Kidney tubule cell (primary cell): ENCODE measurements at places on chromosomes 16 and 17.

DNA sequence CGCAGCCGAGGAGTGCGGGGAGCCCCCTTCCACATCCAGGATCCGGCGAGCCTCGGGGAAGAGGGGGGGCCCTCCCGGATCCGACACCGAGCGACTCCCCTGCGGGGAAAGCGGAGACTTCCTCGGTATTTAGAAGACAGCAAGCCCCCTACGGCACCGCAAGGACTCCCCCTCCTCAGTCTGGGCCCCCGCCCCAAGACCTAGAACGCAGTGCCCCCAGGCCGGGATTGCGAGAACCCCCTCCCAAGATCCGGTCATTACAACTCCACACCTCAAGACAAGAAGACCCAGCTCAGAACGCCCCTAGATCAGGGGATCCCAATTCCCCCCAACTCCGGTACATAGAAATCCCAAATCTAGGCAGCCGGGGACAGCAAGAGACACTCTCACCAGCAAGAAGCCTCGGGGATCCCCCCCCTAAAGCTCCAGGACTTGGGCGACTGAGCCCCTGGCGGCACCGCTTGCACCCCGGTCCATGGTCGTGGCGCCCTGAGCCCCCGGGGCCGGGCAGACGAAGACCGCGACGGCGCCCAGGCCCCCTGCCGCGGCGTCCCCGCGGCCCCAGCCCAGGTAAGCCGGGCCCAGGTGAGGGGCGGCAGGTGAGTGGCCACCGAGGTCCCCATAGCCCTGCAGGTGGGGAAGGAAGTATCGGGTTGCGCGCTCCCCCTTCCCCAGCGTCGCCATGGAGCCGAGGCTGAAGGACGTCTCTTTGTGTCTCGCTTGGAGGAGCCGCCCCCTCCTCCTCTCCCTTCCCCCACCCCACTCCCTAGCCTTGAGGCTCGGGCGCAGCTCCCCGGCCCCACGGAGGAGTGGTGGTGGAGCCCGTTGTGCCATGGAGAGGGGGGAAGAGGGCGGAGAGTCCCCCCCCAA lies 641 bp downstream of the SBK1 start:
- DNase-seq: peak; percentile 16

DNA sequence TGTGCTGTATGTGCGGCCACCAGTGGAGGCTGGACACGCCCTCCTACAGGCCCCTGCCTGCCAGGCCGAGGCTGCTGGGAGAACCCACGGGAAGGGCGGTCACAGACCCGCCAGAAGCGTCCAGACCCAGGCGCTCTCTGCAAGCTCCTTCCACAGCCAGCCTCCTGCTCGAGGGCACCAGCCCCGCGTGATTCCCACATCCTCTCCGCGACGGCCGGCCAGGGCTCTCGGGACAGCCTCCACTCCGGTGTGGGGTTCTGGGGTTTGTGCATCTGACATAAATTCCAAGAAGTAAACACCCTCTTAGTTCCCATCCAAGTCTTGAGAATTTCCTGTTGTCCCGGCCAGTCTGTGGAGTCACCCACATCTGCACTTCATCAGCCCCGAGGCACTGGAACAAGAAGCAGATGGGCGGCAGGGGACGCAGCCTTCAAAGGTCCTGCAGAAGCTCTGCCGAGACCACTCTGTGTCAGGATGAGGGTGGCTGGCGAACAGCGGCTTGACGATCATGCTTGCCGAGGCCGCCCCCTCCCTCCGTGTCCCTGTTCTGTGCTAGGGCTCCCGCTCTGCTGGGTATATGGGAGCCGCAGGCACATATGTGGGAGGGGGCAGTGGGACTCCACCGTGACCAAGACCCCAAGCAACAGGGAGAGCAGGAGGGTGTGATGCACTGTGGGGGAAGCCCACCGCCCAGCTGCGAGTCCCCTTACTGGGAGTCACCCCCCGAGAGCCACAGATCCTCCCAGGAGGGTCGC lies 2.4 kb upstream of the TMEM204 start:
- no peak for DNase-seq

GRCh38 chr17:65230040-65230439 lies 92.9 kb downstream of the RGS9 start:
- no peak for DNase-seq

DNA sequence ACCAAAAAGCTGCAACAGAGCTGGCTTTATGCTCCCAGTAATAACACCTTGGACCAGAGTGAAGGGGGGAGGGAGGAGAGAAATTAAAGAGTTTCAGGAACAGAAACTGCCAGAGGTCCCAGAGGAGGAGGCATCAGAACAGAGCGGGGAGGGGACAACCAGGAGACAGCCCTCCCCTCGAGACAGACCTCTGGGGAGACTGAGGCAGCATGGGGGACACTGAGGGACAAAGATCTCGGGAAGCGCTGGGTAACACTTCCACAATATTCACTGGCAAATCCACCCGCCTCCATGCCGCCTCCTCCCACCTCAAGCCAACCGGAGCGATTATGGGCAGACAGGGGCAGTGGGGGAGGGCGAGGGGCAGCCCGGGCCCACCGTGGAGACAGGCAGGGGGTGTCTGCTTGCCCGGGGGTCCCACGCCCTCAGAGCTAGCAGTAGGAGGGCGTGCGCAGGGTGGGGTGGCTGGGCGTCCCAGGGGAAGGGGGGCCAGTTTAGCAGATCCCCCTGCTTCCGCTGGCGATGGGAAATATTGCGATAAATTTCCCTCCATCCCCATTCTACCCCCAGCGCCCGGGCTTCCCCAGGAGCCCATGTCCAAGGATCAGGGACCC lies 1.2 kb downstream of the PCGF2 start:
- no peak for DNase-seq

DNA sequence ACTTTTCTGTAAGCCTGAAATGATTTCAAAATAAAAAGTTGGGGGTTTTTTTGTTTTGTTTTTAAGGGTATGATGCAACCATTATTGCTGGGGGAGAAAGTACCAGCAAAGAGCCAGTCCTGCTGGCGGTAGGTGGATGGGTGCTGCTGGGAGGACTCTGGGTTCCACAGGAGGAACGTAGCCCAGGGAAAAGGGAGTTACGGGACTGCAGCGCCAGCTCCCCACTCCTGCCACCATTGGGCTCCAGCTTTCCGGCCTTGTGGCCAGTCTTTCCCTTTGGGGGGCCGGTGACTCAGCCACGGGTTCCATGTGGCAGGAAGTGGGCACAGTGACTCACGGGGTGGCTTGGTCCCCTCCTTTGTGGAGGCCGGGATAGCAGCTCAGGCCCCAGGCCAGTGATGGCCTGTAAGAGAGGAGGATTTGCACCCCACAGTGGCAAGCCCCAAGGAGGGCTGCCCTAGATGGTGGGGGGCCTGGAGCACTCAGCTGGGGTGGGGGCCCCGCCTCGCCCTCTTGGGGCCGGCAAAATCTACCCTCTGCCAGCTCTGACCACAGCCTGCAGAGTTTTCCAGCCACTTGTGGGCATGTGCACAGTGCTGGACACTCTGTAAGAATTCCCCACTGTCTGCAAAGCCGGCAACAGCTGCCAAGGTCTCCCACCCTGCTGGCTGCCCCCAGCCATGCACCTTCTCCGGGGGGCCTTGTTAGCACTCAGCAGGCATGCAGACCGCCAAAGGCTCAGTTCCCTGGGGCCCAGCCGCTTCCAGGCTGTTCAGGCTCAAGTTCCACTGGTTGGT lies 30.4 kb downstream of the SOCS3 start:
- DNase-seq: peak; percentile 48

DNA sequence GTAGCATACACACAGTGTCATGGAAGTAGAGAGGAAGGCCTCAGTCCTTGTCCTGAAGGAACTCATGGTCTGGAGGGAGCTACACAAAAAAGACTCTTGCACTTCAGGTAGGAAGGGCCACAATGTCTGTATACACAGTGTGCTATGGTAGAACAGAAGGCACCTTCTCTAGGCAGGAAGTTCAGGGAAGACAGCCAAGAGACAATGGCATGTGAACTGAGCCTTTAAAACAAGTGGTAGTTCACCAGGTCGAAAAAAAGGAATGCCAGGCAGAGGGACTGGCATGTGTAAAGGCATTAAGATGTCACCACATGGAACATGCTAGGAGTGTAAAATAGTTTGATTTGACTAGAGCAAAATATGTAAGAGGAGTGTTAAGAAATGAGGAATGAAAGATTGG lies 9.7 kb downstream of the GNAO1 start:
- DNase-seq: no peak

GRCh38 chr17:3763777-3764170 lies 37.2 kb downstream of the ITGAE start:
- DNase-seq: no peak

DNA sequence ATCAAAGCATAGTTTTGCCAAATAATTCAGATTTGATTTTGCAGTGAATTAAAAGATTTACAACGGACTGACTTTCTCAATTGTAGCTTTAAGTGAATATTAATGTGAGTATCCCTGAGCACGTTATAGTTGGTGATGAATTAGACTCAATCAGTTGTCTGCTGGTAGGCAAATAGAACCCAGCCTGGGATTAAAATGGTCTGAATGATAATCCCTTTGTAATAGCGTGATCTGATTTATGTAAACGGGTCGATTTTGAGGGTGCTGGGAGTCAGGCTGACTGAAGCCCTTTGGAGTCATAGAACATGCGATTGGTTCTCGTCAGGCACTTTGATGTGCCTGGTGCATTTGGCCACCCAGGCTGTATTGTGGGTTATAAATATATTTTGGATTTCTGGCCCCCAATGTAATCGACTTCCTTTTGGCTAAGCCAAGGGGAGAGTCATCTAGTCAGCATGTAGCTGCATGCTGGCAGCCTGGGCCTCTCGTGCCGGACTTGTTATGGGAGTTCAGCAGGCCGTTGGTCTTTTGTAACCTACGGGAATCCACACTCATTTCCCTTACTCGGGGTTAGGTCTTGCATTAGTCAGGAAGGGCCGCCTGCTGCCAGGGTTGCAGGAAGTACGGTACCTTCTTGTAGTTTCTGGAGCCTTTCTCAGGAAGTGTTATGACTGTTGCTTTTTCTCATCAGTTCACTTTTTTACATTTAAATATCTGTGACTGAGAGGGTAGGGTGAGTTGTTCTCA lies 5.4 kb downstream of the PGS1 start:
- DNase-seq: peak; percentile 75

GRCh38 chr17:52517176-52517575 lies 358.7 kb upstream of the CA10 start:
- no peak for DNase-seq

DNA sequence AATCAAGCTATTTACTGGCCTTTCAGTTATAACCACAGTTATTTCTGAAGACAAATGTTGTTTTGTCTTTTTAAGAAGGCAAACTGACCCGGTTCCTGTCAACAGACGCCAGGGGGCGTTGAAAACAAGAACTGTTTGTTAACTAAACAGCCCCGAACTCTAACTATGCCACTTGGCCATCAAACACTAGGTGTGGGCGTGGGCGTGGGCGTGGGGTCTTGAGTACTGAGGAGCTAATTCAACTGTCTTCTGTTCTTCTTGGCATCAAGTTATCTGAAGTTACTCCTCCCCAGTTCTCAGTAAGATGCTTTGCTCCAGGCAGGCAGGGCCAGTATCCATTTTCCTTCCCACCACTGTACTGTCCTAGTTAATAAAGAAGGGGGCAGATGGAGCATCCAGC lies 63.3 kb upstream of the MTMR4 start:
- peak; percentile 44 for DNase-seq

GRCh38 chr17:68792042-68792685 lies 163.0 kb downstream of the ABCA8 start:
- no peak for DNase-seq

- DNase-seq: peak; percentile 95
These were observed at the start of gene PMFBP1 for GRCh38 chr16:72172105-72173034. TSS of gene PMFBP1 (minus strand) at chr16:72172155. CDS start at chr16:72171208, 947 bp downstream.

GRCh38 chr16:9489835-9490467 lies 398.5 kb downstream of the HAPSTR1 start:
- DNase-seq: peak; percentile 6

DNA sequence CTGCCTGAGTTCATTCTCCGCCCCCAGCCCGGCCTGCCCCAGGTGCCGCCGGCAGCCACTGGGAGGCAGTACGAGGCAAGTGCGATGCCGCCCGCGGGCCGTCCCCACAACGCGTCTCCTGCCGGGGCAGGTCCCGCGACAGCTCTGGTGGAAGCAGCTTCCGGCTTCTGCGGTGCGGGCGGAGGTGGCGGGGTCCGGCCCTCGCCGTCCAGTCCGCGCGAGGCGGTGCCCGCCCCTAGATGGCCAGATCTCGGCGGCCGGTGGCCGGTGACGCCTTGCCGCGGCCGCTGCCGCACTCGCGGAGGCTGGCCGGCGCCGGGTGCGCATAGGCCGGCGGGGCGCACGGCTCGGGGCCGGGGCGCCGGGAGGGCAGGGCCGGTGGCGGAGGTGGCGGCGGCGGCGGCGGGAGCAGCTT lies 1.8 kb downstream of the GJD3 start:
- DNase-seq: peak; percentile 88

- DNase-seq: no peak
These were observed 735.1 kb upstream of the GOT2 start for GRCh38 chr16:59469266-59469665.

- DNase-seq: no peak
These were observed 18.4 kb downstream of the ARHGAP17 start for GRCh38 chr16:24996731-24997130.

DNA sequence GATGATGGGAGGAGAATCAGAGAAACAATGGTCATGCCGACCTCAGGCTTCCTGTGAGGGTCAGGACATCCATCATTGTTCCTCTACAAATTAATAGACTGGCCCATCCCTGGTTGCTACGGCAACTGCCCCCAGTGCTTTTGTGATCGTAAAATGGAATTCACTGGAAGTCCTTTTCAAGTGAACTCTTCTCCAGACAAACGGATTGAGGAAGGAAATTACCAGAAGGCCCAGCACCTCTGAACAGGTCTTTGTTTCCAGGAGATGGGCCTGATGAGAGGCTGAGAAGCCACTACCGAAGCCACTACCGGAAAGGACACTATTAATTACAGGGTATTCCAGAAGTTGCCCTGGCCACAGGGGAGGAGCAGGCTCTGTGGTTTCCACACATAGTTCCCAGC lies 126.0 kb downstream of the MGAT5B start:
- DNase-seq: no peak

DNA sequence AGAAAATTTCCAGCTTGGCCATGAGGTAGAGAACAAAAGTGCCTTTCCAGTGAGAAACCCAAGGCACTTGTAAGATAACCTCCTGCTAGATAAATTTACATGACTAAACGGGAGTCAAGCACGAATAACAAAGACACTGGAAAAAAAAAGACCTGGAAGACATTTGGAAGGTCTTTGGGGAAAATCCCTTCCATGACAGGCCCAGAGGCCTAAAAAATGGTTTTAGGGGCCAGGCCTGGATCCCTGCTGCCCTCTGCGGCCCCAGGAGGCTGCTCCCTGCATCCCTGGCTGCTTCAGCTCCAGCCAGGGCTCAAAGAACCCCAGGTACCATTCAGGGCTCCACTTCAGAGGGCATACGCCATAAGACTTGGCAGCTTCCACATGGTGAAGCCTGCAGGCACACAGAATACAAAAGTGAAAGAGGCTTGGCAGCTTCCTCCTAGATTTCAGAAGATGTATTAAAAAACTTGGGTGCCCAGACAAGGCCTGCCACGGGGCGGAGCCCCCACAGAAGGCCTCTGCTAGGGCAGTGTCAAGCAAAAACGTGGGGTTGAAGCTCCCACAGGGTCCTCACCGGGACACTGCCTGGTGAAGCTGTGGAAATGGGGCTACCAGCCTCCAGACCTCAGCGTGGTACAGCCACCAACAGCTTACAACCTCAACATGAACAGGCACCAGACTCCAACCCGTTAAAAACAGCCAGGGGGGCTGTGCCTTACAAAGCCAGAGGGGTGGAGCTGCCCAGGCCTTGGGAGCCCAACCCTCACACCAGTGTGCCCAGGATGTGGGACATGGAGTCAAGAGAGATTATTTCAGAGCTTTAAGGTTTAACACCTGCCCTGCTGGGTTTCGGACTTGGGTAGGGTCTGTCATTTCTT lies 77.1 kb downstream of the SDK2 start:
- DNase-seq: no peak

- no peak for DNase-seq
These were observed 455.6 kb downstream of the HS3ST3B1 start for GRCh38 chr17:14756479-14756878.
